Activated CD4-positive, CD25-positive, alpha-beta regulatory T cell (primary cell): ENCODE measurements at places on chromosomes 3 and 15.

DNA sequence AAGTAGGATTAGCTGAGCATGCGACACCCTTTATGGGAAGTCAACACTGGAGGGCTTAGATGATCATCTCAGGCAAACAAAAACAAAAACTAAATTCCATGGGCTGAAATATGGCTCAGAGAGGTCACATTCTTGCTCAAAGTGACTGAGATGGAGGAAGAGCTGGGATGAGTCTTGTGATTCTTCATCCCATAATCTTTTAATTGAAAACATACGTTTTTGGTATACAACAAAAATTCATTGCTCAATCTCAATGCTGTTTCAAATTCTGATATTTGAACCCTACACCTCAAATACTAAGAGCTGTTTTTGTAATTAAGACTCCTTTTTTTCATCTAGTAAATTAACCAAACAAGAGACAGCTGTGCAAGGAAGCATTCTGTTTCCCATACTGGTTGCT lies 257.0 kb downstream of the NR1D2 start:
- no peak for DNase-seq

DNA sequence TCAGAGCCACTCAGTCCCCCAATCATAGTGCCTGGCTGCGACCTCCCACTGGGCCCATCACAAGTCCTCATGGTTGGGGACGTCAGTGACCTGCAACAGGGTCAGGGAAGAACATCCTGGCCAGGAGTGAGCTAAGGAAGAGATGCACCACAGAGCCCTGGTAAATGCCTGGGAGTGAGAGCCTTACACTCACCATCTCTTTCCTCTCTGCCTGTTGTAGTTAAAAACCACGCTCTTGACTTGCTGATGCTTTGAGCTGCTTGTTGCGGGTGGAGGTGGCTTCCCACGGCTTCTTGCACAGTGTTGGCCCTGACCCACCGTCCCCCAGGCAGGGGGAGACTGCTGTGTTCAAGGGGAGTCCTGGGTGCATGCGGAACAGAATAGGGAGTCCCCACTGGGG lies 91.1 kb upstream of the RGMA start:
- no peak for DNase-seq

GRCh38 chr15:99212406-99212805 lies 37.0 kb downstream of the TTC23 start:
- no peak for DNase-seq

GRCh38 chr15:31792611-31793199 lies 237.6 kb upstream of the CHRNA7 start:
- no peak for DNase-seq

DNA sequence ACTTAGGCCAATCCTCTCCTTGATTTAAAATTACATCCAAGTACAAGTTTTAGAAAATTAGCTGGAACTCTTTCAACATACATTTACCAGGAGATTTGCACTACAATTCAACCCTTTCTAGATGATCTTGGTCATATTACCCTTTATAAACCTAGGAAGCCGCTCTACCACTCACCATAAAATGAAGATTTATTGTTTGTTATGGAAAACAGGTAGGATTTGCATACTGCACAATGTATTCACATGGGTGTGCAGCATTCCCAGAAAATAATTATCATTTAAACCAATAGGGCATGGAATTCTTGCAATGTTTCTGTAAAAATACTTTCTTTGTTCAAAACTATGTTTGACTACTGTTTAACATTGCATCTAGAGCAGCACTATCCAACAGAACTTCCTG lies 18.4 kb upstream of the RETNLB start:
- no peak for DNase-seq

DNA sequence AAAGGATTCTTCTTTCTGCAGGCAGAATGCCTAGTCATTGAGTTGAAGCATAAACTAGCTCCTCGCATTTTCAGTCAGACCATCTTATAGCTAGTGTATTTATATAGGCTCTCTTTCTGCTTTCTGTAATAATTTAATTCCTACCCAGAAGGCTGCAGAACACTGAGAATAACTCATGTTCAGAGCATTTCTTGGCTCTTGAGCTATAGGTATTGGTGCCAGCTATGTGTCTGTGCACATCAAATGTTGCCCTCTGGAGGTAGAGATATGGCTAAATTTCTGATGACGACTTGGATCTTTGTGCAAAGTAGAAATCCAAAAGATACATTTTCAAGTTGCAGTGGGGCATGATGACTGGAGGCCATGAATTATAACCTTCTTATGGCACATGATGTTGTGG lies 336.2 kb upstream of the TPM1 start:
- DNase-seq = no peak

DNA sequence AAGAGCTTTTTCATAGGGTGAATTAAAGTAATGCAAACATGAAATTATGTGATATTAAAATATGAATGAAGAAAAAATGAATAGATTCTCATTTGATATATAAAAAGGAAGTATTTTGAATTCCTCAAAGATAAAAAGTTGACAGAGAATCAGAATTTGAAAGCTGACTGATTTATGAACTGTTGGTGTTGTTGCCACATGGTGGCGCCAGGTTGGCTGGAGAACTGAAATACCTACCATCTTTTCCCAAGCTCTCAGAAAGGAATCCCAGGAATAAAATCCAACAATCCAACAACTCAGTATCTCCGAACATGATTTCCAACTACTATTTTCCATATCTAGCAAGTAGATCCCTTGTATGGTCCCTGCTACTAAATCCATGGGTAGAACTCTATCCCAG lies 3.1 kb downstream of the MYRIP start:
- no peak for DNase-seq

DNA sequence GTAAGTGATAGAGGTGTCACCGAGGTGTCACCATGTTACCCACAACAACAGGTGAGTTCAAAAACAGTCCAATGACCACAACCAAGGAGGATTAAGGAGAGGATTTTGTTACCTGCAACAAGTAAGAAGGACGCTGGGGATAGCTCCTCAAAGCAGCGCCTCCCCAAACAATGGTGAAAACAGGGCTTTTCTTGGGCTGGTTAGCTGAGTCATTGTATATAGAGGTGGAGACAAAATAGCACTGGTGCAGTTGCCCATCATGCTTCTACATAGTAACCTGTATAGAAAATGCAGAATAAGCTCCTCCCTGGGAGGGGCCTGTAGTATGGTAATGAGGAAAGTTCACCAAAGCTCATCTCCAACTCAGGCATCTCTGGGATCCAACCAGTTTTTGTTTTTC lies 116.9 kb upstream of the EIF1B start:
- no peak for DNase-seq

DNA sequence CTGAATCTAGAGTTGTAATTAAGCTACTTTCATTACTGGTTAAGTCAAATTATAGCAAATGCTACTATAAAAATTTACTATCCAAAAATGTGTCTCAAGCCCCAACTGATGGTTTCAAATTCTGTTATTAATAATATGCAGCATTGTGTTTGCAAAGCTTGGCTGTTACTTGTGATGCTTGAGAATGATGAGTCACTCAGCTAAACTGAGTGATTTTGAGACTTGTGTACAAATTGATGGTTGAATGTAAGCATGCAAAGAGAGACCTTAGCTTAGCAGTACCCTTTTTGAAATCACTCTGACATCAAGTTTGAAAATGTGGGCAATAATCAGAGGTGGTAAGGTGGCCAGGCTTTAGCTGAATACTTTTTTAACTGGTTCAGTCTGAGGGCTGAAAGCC lies 27.6 kb downstream of the OPA1 start:
- no peak for DNase-seq

GRCh38 chr3:145678401-145678800 lies 482.6 kb downstream of the PLOD2 start:
- no peak for DNase-seq

GRCh38 chr15:35980719-35981118 lies 434.8 kb upstream of the DPH6 start:
- DNase-seq = no peak

GRCh38 chr3:194573680-194574437 lies 59.4 kb downstream of the TMEM44 start:
- DNase-seq = no peak

GRCh38 chr3:149131589-149131988 lies 2.2 kb downstream of the HPS3 start:
- no peak for DNase-seq
